ENCODE measurements at places on chromosomes 2 and 18. TPM values are rescaled to one million over a fixed set of nuclear protein-coding genes. Genes with fewer than 3 reads are reported as not detected.

- DNase-seq, result peak; percentile 53
Observed at GRCh38 chr2:175931805-175932204, 70.3 kb downstream of the LNPK start.

The ANKRD30B gene
- total RNA-seq, result not detected

DNA sequence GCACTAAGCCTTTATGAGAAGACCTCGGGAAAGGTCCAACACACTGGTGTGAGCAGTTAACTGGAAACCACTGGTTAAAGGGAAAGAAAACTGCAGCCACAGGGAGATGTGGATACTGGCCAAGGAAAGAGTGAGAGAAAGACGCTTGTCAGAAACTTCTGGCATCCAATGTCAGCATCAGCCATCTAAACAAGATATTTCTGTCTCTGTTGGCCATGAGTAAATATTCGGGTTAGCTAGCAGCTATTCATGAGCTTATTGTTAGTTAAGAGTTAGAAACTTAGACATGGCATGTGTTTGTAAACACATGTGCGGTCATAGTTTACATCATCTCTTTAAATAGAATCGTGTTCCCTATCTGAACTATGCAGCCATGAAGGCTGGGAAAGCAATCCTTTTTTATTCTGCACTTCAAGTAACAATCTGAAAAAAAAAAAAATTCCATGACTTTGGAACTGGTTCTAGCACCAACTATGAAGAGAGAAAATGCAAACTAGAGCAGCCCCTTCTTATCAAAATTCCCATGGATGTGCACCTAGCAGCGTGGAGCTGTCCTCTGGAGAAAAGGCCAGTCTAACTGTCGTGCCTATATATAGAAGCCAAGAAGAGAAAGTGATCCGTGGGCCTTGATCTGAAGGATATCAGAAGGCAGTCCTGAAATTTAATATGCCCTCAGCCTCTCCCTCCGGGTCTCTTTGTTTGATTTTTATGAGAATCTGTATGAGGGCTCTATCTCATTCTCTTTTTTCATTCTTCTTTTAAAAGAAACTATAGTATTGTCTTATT, 84.0 kb upstream of the RFX8 start:
- DNase-seq, result peak; percentile 75

The TUBA4B gene
- total RNA-seq, result not detected

The RBM43 gene
- total RNA-seq, result 9.8 TPM

GRCh38 chr18:11050966-11051365, 98.4 kb downstream of the PIEZO2 start:
- DNase-seq, result no peak

The TEX44 gene
- total RNA-seq, result not detected

The SPP2 gene
- total RNA-seq, result not detected

DNA sequence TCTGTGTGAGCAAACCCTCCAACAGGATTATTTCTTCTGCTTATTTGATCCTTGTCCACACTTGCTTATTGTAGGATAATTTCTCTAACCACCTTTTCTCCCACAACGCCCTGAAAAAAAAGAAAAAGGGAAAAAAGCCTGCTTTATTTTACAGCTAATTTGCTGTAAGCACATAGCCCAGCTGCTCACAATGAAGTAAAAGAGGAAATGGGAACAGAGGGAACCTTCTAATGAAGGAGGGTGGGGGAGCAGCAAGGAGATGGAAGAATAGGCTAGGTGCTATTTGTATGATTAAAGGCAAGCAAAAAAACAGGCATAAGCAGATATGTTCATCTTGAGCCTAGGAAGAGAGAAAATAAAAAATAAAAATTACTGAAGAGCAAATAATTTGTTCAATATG, 331.6 kb downstream of the TXNL1 start:
- no peak for DNase-seq

GRCh38 chr2:129821445-129821844, 158.0 kb upstream of the RAB6C start:
- no peak for DNase-seq

DNA sequence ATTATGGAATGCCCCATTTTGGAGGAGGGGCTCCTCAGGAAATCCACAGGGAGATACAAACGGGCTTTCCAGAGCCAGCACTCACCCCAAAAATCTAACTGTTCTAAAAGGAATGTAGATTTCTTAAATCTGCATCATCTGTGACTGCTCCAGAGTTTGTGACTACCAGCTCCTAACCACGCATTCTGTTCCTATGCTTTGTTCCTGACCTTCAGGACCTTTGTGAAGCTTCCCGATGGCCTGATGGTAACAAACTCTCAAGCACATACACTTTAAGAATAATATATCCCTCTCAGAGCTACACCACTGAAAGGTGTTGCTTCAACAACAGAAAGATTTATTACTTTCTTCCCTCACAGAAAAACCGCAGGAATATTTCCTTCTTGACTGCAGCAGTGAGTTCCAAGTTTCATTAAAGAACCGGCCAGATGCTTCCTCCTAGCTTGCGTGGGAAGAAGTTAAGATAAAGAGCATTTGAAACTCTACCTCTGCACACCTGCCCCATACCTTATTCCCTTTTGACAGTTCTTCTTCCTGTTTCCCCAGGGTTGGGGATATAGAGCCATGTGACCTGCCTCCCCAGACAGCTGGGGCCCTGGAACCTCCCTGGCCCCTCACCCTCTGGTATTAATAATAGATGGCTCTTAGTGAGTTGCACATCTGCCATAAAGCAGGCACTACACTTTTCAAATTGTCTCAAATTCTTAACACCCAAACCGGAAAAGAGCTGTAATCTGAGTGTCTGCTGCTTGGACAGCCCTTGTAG, 40.2 kb upstream of the EML4 start:
- DNase-seq, result peak; percentile 45

GRCh38 chr2:25311865-25312575, 29.7 kb downstream of the DNMT3A start:
- peak; percentile 71 for DNase-seq

- no peak for DNase-seq
Observed at GRCh38 chr2:172213116-172213860, 110.6 kb upstream of the DLX2 start.

The ELAC1 gene
- 5.3 TPM for total RNA-seq

The HSBP1L1 gene
- total RNA-seq, result 2.9 TPM

- no peak for DNase-seq
Observed at GRCh38 chr2:6423157-6423556, 442.6 kb downstream of the CMPK2 start.

- peak; percentile 79 for DNase-seq
Observed at GRCh38 chr18:36572135-36572856, 256.5 kb downstream of the TPGS2 start.

The MAP3K19 gene
- 0.21 TPM for total RNA-seq

GRCh38 chr2:489084-489483, 188.1 kb downstream of the TMEM18 start:
- no peak for DNase-seq

The PROKR1 gene
- total RNA-seq, result 1.0 TPM

- DNase-seq, result no peak
Observed at GRCh38 chr2:42977270-42978174, 185.1 kb upstream of the HAAO start.

The TRIM43 gene
- total RNA-seq, result not detected

GRCh38 chr2:869357-869871, 81.2 kb upstream of the SNTG2 start:
- DNase-seq, result no peak

All from tongue (tissue), 3 donors.